Bone marrow (tissue), 2 donors: ENCODE measurements at places on chromosomes 2 and 18.

GRCh38 chr18:44594799-44595467, 85.8 kb upstream of the SETBP1 start:
- no peak for DNase-seq

DNA sequence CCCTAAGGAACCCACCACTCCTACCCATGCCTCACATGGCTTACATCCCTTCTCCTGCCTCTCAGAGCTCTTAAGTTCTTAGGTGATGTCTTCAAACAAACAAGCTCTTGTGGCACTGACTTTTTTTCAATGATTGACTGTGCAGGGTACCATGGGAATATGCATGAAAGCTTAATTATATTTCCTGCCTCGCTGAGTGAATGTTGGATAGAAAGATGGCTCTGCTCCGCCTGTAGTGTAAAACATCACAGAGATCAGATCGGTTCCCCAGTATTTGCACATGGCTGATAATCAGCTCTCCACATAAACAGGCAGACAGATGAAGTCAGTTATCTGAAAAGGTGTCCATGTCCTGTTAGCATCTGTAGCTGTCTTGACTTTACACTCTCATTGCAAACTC, 820.8 kb downstream of the TDRD15 start:
- DNase-seq = no peak

DNA sequence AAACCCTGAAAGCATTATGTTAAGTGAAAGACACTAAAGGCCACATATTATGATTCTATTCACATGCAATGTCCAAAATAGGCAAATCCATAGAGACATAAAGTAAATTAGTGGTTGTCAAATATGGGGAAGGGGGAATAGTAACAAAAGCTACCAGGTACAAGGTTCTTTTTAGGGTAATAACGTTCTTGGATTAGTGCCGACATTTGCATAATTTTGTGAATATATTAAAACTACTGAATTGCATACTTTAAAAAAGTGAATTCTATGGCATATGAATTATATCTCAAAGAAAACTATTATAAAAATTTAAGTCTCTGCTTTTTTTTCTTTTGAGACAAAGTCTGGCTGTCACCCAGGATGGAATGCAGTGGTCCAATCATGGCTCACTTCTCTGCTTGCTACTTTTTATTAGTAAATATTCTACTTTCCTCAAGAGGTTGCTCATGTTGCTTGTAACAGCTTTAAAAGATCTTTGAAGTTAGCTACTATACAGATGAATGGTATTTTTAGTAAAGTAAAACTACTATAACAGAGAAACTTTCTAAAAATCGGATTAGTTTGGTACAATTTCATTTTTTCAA, 2.5 kb downstream of the SESTD1 start:
- DNase-seq = no peak

DNA sequence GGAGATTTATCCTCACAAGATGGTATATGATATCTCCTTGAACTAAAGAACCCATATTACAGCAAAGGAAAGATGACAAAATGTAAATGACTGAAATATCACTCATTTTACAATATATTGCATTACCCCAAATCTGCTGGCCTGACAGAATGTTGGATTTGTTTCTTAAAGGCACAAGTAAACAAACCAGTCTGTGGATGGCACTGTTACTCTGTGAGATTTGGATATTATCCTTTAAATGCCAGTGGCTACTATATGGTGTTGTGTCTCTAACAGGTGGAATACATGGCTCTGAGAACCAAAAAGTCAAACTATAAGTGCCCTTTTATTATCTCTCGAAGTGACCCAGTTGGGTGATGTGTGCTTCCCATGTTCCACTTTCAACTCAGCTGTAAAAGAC, 125.7 kb downstream of the PDE1A start:
- DNase-seq = no peak

GRCh38 chr2:54904836-54905235, 145.4 kb downstream of the RTN4 start:
- no peak for DNase-seq

- no peak for DNase-seq
Observed at GRCh38 chr2:64854773-64855237, 134.4 kb upstream of the SLC1A4 start.

DNA sequence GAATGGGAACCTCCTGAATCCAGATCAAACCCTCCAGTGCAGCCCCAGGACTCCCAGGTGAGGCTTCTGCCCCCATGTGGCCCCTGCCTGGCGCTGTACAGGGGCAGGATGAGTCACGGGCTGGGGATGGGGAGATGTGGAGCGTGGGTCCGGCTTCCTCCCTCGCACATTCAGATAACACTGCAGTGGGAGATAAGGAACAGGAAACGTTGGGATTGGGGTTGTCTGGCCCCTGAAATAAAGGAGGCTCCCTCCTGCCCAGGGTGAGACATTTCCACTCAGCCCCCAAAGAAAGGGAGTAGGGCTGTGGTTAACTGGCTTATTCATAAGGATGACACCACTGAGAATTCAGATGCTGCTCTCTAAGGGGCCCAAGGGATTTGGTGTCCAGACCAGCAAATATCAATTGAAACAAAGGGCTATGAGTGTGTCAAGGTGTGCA, 30.7 kb downstream of the IGFBP5 start:
- no peak for DNase-seq

DNA sequence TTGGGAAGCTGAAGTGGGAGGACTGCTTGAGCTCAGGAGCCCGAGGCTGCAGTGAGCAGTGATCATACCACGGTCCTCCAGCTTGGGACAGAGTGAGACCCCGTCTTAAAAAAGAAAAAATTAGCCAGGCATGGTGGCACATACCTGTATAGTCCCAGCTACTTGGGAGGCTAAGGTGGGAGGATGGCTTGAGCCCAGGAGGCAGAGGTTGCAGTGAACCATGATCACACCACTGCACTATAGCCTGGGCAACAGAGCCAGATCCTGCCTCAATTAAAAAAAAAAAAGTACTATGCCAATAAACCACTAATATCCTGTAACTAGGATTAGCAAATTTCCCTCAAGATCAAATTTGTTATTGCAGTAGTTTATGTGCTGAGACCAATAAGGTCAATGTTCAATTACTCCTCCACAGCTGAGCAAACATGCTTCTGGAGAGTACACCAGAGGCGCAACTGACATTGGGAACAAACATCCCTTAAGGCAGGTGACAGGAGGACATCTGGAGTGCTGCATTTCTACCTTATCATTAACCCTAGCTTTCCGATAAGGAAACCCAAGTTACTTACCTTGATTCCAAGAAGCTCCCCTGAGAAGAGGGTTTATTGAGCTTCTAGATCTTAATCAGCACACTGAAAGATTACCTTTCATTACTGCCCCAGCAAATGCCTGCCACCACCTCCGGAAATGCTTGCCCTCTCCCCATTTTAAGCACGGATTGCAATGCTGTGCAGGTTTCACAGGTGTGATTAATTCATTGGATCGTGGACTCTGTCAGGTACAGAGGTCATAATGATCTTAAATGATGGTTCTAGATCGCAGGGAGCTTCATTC, 26.2 kb downstream of the MGAT4A start:
- DNase-seq = no peak

DNA sequence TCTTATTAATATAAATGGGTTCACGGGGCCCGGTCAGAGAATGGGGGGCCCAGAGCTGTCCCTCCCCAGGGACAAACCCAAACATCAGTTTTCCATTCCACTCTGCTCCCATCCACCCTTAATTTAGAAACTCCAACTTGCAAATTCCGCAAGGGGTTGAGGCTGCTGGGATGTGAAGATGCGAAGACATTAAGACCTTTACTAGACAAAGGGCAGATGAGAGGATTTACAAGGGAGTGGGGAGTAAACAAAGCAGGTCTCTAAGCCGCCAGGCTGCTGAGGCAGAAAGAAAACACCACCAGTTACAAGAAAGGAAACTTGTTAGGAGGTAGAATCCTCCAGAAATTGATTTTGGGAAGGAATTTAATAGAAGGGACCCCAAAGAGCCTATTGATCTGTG, 33.1 kb downstream of the MARCO start:
- no peak for DNase-seq

GRCh38 chr2:69827796-69828540, 1.5 kb upstream of the GMCL1 start:
- no peak for DNase-seq

GRCh38 chr18:67363694-67364093, 152.8 kb downstream of the DSEL start:
- DNase-seq = no peak

- no peak for DNase-seq
Observed at GRCh38 chr2:213122725-213123124, 28.7 kb downstream of the IKZF2 start.

- DNase-seq = peak; percentile 70
Observed at GRCh38 chr2:229852565-229852964, 69.2 kb downstream of the TRIP12 start.

DNA sequence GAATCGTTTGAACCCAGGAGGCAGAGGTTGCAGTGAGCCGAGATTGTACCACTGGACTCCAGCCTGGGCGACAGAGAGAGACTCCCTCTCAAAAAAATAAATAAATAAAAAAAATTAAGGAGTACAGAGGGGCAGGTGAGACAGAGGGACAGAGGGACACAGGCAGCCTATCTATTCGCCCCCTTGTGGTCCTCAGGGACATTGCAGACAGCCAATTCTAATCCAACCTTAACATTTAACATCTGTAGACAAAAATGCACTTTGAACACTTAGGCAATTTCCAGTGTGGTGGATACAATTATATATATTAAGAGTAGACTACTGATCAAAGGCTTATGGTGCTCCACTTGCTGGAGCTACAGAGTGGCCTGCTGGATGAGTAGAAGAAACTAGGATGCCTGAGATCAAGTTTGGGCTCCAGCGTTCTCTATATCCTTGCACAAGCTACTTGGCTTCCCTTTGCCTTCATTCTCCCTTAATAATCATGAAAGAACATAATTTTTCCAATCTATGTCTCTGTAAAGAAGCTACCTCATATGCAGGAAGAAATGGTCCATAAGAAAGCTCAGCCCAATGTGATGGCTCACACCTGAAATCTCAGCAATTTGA, 8.2 kb upstream of the SMARCAL1 start:
- no peak for DNase-seq

DNA sequence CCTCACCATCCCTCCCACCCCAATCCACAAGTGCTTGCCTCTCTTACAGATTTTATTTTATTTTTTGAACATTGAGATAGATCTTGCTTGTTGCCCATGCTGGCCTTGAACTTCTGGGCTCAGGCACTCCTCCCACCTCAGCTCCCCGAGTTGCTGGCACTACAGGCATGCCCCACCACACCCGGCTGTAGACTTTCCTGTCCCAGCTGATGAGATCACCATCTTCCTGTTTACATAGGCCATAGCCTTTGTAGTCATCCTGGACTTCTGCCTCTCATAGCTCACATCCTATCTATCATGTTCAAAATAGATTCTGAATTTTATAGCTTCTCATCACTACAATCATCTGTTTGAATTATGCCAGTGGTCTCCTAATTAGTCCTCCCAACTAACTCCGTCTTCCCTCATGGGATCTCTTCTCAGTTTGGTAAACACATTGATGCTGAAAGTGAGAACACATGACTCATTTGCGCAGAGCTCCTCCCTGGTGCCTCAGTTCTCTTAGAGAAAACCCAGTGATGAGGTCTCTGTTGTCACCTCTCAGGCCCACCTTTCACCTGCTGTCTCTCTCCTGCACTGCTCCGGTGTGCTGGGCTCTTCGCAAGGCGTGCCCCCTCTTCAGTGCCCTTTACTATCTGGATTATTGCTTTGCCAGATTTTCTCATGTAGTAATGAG, 243.0 kb downstream of the ZNF407 start:
- DNase-seq = no peak

DNA sequence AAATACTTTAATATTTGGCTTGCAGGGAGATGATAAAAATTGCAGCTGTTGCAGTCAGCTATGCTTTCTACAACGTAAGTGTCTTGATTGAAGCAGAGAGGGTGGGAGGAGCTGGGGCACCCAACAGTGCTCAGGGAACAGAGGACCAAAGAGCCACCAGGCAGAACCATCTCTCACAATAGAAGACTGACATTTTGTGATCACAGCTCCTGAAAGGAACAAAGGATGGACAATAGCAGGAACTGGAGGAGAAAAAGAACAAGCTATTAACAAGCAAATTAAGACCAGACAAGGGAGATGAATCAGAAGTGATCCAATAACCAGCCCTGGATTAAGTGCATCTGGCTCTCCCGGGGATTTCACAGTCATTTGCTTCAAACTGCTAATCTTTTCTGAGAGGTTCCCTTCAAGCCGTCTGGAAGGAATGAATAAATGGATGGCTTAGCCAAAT, 65.7 kb upstream of the SMAD2 start:
- DNase-seq = no peak

GRCh38 chr2:15834381-15835031, 105.8 kb upstream of the MYCN start:
- DNase-seq = no peak

- DNase-seq = no peak
Observed at GRCh38 chr18:22705328-22705727, 227.8 kb upstream of the RBBP8 start.

- DNase-seq = no peak
Observed at GRCh38 chr18:78965917-78966792, 13.5 kb upstream of the SALL3 start.

- DNase-seq = no peak
Observed at GRCh38 chr18:4144201-4144600, 310.9 kb downstream of the DLGAP1 start.

DNA sequence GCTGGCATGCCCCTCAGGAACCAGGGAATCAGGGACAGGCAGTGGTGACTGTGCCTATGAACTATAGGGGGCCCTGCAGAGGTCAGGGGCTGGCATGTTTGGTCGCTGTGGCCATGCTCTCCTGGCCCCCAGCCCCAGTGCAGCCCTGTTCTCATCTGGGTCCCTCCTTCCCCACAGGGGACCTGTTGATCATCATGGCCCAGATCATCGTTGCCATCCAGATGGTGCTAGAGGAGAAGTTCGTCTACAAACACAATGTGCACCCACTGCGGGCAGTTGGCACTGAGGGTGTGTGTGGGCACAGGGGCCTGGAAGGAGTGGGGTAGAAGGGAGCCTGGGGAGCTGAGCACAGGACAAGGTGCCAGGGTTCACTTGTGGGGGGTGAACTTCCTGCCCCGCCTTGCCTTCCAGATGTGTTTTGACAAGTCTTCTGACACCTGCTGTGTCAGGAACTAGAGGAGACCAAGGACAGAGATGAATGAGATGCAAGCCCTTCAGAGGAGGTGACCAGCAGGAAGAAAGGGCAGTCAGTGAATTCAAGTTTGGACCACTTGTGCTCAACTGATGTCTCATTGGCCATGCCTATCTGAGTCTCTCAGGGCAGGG, 9.6 kb upstream of the CENPA start:
- DNase-seq = no peak

GRCh38 chr2:198347946-198348345, 543.6 kb downstream of the PLCL1 start:
- no peak for DNase-seq

GRCh38 chr2:240308111-240308651, 127.3 kb upstream of the GPC1 start:
- no peak for DNase-seq

- DNase-seq = no peak
Observed at GRCh38 chr2:113672326-113672932, 45.4 kb downstream of the RABL2A start.

GRCh38 chr2:72952961-72953360, 35.6 kb downstream of the EMX1 start:
- no peak for DNase-seq

- DNase-seq = no peak
Observed at GRCh38 chr2:95325026-95325425, 27.9 kb downstream of the KCNIP3 start.

GRCh38 chr2:79235135-79235534, 75.6 kb upstream of the REG3A start:
- DNase-seq = no peak

- DNase-seq = no peak
Observed at GRCh38 chr18:32618546-32618945, 147.9 kb upstream of the GAREM1 start.

- no peak for DNase-seq
Observed at GRCh38 chr2:233490831-233491230, 75.8 kb downstream of the USP40 start.
